ENCODE measurements at places on chromosomes 2 and 18.

GRCh38 chr2:220188031-220188430 is 560.6 kb downstream of the SLC4A3 start:
- no peak for DNase-seq
- no peaks in the 10 kb centered on the region for H3K36me3 ChIP-seq
- no peaks in the 10 kb centered on the region for H3K4me1 ChIP-seq
- no peak overlapping the region for H3K27ac ChIP-seq
- H3K4me3 ChIP-seq: no peak overlapping the region

- peak; percentile 91 for DNase-seq
- peaks cover 29% of the 10 kb centered on the region for H3K36me3 ChIP-seq
- H3K4me3 ChIP-seq: no peak overlapping the region
- H3K4me1 ChIP-seq: peaks cover 28% of the 10 kb centered on the region
These were observed 133.3 kb downstream of the ZNF236 start for GRCh38 chr18:76955524-76956170.

DNA sequence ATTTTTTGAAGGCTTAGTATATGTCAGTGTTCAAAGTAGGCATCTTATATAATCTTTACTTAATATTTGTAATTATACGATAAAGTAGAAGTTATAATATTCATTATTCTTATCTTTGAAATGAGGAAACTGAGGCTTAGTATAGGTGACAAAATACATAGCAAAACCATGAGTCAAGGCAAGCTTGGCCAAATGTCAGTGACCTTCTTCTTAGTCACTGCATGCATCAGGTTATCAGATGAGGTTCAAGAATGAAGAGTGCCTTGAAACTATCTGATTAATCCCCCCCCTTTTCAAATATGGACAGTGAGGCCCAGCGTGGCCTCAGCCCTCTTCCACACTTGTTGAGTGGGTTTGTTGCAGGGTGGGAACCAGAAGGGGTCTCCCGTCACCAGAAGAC is 59.3 kb downstream of the PMAIP1 start:
- no peak overlapping the region for H3K27ac ChIP-seq
- H3K27me3 ChIP-seq: peaks cover 4% of the 10 kb centered on the region
- H3K4me1 ChIP-seq: no peaks in the 10 kb centered on the region
- H3K36me3 ChIP-seq: no peaks in the 10 kb centered on the region
- no peak for DNase-seq
- no peak overlapping the region for H3K4me3 ChIP-seq

DNA sequence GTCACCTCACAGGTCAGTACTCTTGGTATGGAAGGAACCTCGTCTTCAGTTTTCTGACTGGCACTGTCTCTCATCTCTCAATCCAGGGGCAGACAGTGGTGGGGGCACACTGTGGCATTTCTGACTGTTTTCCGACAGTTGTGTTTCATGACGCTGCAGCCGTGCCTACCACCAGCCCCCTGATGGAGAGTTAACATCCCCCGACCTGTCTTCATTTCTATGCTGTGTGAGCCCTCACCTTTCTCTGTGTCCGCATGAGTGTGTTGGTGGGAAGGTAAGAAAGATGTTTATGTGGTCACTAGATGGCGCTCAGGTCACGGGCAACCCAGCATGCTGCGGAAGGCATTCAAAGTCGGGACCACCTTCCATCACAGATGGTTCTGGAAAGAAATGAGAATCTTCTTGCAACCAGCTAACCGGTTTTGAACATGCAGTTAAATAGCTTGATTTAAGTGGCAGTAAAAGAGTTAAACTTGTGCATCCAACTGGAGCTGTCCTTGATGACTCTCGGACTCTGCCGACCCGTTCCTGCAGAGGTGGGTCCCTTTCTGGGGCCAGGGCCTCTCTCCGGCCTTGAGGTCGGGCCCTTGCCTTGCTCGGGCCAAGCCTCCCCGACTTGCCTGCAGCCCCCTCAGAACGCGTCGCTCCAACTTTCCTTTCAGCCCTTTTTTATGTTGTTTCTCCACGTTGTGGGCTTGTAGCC is 92.4 kb downstream of the DYSF start:
- peak overlapping the region; percentile 15 for H3K27ac ChIP-seq
- peak; percentile 49 for DNase-seq
- peaks cover 12% of the 10 kb centered on the region for H3K4me1 ChIP-seq

DNA sequence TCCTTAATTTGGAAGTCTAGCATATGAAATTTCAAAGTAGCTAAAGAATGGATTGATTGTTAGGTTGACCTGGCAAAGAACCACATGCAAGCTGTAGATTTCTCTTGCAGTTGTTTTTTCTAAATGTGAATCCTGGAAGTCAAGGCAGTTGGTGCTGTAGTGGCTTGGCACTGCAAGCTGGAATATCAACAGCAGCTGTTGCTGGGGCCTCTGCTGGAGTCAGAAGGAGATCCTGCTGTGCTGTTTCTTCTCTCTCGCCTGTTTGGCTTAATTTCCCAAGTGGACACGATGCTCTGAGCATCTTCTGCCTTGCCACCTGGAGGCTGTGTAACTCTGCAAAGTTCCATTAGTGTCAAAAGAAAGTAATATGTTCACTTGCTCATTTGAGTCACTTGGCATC is 12.6 kb downstream of the PIK3C3 start:
- H3K27ac ChIP-seq: no peak overlapping the region
- H3K27me3 ChIP-seq: no peaks in the 10 kb centered on the region
- H3K4me3 ChIP-seq: no peak overlapping the region
- H3K36me3 ChIP-seq: peaks cover 65% of the 10 kb centered on the region

GRCh38 chr2:164028814-164029534 is 293.2 kb upstream of the FIGN start:
- H3K36me3 ChIP-seq: no peaks in the 10 kb centered on the region
- H3K27ac ChIP-seq: no peak overlapping the region
- H3K4me1 ChIP-seq: no peaks in the 10 kb centered on the region
- H3K4me3 ChIP-seq: no peak overlapping the region
- H3K27me3 ChIP-seq: no peaks in the 10 kb centered on the region

DNA sequence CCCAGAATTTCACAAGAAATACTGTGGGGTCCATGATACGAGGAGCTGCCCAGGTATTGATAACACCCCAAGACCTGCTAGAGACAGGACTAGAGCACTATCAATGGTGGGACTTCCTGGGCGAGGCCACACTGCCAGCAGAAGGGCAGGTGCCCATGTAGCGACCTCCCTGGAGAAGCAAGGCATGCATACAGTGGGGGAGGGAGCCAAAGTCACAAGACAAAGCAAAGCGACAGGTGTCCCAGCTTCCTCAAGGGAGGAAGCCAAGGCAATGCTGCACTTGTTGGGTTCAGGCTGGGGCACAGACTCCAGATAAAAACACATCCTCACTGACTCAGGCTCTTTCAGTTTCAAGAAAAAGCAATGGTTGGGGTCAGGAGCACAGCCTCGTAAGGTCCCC is 7.5 kb downstream of the CD207 start:
- no peak overlapping the region for H3K27ac ChIP-seq
- no peak overlapping the region for H3K4me3 ChIP-seq
- no peaks in the 10 kb centered on the region for H3K36me3 ChIP-seq
- DNase-seq: peak; percentile 40

- H3K27ac ChIP-seq: peak overlapping the region; percentile 26
- no peak for DNase-seq
- no peaks in the 10 kb centered on the region for H3K36me3 ChIP-seq
- peaks cover 30% of the 10 kb centered on the region for H3K4me1 ChIP-seq
These were observed 53.6 kb upstream of the CAB39 start for GRCh38 chr2:230658877-230659652.

GRCh38 chr2:239678666-239679296 is 278.0 kb upstream of the HDAC4 start:
- H3K4me1 ChIP-seq: no peaks in the 10 kb centered on the region
- DNase-seq: peak; percentile 39
- H3K36me3 ChIP-seq: no peaks in the 10 kb centered on the region
- H3K27me3 ChIP-seq: peaks cover 3% of the 10 kb centered on the region
- H3K4me3 ChIP-seq: no peak overlapping the region

- no peaks in the 10 kb centered on the region for H3K4me1 ChIP-seq
- no peaks in the 10 kb centered on the region for H3K27me3 ChIP-seq
- no peak overlapping the region for H3K4me3 ChIP-seq
- peak; percentile 37 for DNase-seq
- H3K27ac ChIP-seq: no peak overlapping the region
- no peaks in the 10 kb centered on the region for H3K36me3 ChIP-seq
These were observed 465.2 kb upstream of the HS6ST1 start for GRCh38 chr2:128783896-128784295.

- peak overlapping the region; percentile 89 for H3K27ac ChIP-seq
- H3K4me3 ChIP-seq: peak overlapping the region; percentile 61
- peaks cover 47% of the 10 kb centered on the region for H3K4me1 ChIP-seq
- no peak for DNase-seq
These were observed 670 bp upstream of the INPP5D start for GRCh38 chr2:233059547-233059796.

- H3K27me3 ChIP-seq: peaks cover 4% of the 10 kb centered on the region
- no peaks in the 10 kb centered on the region for H3K4me1 ChIP-seq
- H3K4me3 ChIP-seq: peak overlapping the region; percentile 50
- H3K36me3 ChIP-seq: no peaks in the 10 kb centered on the region
- peak overlapping the region; percentile 63 for H3K27ac ChIP-seq
- DNase-seq: no peak
These were observed 748 bp upstream of the ZNF804A start for GRCh38 chr2:184597571-184597991.

GRCh38 chr2:43021791-43022509 is 204.5 kb downstream of the ZFP36L2 start:
- no peak overlapping the region for H3K27ac ChIP-seq
- peaks cover 16% of the 10 kb centered on the region for H3K4me1 ChIP-seq
- no peak for DNase-seq
- no peaks in the 10 kb centered on the region for H3K27me3 ChIP-seq

DNA sequence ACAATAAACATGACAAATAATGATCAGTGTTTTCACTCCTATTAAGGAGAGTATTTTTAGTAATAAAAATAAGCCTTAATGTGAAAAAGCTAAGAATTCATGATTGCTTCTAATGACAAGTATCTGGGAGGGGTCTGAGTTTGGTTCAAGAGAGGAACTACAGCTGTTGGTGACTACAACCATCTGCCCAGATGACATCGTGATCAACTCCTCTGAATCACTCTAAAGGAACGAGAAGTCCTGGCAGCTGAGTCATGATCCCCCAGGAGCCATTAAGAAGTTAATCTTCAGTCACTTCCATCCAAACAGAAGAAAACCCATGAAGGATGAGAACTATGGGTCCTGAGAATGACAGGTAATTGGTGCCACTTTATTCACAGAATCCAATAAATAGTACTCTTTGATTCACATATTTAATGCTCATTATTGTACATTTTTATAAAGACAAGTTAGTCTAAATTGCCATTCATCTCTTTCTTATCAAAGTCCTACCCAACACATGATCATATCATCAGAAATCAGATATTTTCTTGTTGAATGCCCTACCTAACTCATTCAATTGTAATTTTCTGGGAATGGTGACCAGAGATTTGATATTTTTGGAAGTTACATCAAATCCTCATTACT is 6.8 kb downstream of the TFPI start:
- H3K27ac ChIP-seq: peak overlapping the region; percentile 81
- peaks cover 48% of the 10 kb centered on the region for H3K4me1 ChIP-seq
- no peak for DNase-seq
- no peaks in the 10 kb centered on the region for H3K27me3 ChIP-seq
- no peak overlapping the region for H3K4me3 ChIP-seq
- peaks cover 21% of the 10 kb centered on the region for H3K36me3 ChIP-seq

GRCh38 chr2:174617120-174617519 is 19.5 kb upstream of the WIPF1 start:
- DNase-seq: no peak
- H3K27me3 ChIP-seq: no peaks in the 10 kb centered on the region
- H3K4me1 ChIP-seq: peaks cover 20% of the 10 kb centered on the region
- H3K27ac ChIP-seq: no peak overlapping the region

- DNase-seq: no peak
- no peaks in the 10 kb centered on the region for H3K4me1 ChIP-seq
- H3K27ac ChIP-seq: no peak overlapping the region
- no peak overlapping the region for H3K4me3 ChIP-seq
- no peaks in the 10 kb centered on the region for H3K27me3 ChIP-seq
These were observed 144.1 kb downstream of the UBE2E3 start for GRCh38 chr2:181124497-181124896.

DNA sequence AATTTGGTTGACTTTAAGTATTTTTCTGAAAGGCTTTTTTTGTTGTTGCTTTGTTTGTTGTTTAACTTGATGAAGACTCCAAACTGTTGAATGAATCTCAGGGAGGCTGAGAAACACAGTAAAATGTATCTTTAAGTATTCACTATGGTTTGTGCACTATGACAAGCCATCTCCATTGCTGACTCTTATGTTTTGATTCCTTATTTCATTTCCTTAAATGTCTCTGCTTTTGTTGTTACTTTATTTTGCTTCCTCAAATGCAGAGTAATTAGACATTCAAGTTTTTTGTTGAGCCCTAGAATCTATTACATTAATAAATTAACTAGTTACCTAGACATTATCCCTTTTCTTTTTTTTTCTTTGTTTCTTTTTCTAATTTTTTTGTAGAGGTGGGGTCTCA is 46.3 kb upstream of the SLC39A10 start:
- no peak overlapping the region for H3K27ac ChIP-seq
- peaks cover 18% of the 10 kb centered on the region for H3K4me1 ChIP-seq
- H3K27me3 ChIP-seq: no peaks in the 10 kb centered on the region
- H3K36me3 ChIP-seq: no peaks in the 10 kb centered on the region
- no peak for DNase-seq

GRCh38 chr2:231399853-231400680 is 4.6 kb downstream of the B3GNT7 start:
- H3K4me1 ChIP-seq: peaks cover 21% of the 10 kb centered on the region
- H3K27ac ChIP-seq: peak overlapping the region; percentile 60
- H3K4me3 ChIP-seq: no peak overlapping the region

DNA sequence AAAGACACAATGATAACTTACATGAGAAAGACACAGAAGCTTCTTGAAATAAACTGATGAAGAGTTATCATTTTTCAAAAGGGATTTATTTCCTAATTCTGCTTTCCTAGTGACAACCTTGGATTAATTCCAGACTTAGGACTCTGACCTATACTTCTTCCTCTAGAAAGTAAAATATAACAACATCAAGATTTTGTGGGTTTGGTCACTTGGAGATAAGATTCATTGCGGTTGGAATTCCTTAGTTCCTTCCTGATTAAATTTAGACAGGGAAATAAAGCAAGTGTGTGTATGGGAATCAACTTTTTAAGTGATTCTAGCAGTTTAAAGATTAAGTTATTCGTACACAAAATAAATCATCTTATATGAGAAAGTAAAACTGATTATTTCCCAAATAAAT is 208.4 kb upstream of the CCDC150 start:
- DNase-seq: no peak
- peaks cover 8% of the 10 kb centered on the region for H3K4me1 ChIP-seq
- no peak overlapping the region for H3K27ac ChIP-seq
- H3K27me3 ChIP-seq: no peaks in the 10 kb centered on the region
- H3K36me3 ChIP-seq: no peaks in the 10 kb centered on the region

- no peaks in the 10 kb centered on the region for H3K36me3 ChIP-seq
- no peak overlapping the region for H3K27ac ChIP-seq
- DNase-seq: no peak
These were observed 343.3 kb downstream of the CYP26B1 start for GRCh38 chr2:71804281-71804751.

DNA sequence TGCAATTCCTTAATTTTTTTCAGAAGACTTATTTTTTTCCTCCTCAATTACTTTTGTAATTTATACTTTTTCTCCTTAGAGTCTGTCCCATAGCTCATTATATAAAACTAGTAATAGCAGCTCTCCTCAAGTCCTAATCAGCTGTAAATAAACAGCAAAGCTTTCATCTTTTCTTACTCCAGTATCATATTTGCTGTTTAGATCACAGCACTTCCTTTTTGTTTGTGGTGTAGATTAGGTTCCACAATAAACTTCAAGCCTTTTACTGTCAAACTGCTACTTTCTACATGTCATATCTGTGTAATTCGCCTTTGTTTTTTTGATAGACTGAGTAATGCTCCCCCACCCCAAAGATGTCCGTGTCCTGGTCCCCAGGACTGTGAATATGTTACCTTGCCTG is 25.5 kb downstream of the GCG start:
- H3K4me3 ChIP-seq: no peak overlapping the region
- H3K27me3 ChIP-seq: no peaks in the 10 kb centered on the region
- no peaks in the 10 kb centered on the region for H3K4me1 ChIP-seq
- no peak overlapping the region for H3K27ac ChIP-seq
